Psoas muscle (tissue), 8 donors: ENCODE measurements at places on chromosomes 3 and 15. TPM values are rescaled to one million over a fixed set of nuclear protein-coding genes. Genes with fewer than 3 reads are reported as not detected.

Gene RTP4
- total RNA-seq = 0.23 TPM

Gene GPR149
- not detected for total RNA-seq

Gene TPRG1
- total RNA-seq = 24.5 TPM

Gene ERC2
- not detected for total RNA-seq

- DNase-seq = no peak
Measured at GRCh38 chr3:29764603-29765254, 483.9 kb downstream of the RBMS3 start.

DNA sequence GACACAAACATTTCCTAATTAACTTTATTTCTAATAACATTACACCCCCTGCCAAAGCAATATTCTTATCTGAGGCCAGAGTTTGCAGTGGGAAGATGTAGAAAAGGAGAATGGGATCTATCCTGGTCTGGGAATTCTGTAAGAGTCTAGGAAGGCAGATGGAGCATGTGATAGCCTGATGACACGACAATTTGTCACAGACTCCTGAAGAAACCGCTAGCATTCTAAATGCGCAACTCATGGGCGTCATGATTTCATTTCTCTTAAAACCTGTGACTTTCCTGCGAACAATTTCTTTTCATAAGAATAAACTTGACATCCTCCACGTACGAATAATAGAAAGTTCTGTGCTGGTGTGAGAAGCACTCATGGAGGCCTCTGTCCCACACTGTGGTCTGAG, 72.9 kb upstream of the ATP10A start:
- DNase-seq = no peak

DNA sequence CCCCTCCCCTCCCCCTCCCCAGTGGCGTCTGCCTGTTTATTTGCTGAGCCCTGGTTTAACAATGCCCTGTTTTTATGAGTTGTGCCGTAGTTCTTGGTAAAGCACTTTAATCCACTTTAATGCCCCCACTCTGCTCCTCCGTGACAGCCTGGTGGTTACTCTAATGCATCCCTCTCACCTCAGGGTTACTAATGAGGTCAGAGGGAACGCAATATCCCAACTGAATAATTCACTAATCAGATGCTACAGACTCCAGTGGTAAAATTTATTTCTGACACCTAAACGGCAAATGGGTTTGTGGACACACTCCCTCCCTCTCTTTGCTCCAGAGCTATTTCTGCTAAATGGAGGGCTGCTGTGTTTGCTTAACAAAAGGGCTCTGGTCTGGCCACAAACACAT, 26.1 kb upstream of the NTRK3 start:
- DNase-seq = no peak

DNA sequence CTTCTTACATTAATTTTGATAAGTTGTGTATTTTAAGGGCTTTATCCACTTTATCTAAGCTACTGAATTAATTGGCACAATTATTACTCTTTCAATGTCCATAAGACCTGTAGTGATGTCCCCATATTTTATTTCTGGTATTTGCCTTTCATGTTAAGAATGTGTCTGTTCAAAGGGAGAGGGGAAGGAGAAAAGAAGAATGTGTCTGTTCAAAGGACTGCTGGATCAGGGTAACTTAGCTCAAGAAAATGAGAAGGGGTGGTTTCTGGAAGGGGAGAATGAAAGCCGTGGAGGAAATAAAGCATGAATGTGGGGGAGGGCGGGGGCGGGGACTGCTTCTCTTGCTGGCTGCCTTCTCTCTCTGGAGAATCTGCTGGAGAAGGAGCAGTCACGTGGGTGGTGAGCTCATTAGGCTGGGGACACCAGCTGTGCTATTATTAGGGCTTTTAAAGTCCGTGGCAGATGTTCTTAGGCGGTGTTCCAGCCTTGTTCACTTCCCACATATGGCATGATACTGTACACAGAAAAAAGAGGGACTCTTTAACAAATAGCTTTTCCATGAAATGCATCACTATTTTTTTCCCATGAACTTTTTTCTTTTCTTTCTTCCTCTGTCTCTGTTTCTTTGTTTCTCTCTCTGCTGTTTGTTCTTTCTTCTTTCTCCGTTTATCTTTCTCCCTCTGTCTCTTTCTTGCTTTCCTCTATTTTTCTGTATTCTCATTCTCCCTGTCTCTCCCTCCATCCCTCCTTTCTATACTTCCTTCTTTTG, 63.7 kb upstream of the ULK4 start:
- peak; percentile 91 for DNase-seq

DNA sequence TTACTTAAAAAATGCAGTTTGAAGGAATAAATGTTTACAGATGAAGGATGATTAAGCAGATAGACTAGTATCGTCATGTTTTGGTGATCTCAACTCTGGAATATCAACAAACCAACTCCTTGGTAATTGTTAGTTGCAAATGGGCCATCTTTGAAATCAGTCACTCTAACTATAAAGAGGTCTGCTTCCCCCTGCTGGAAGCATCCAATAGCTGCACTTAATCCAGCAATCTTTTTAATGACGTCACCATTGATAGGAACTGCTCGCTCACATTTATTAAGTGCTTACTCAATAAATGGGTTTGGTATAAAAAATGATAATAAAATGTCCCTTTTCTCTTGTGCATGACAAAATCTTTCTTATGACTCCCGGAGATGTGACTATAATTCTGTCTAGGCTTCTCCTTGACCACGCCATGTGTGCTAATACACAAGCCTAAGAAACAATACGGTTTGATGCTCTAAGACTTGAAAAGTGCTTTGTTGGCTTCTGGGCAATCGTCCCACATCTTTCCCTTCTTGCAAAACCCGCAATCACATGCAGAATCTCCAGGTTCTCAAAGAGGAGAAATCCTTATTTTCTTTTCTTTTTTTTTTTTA, 227.6 kb upstream of the POU1F1 start:
- DNase-seq = no peak

DNA sequence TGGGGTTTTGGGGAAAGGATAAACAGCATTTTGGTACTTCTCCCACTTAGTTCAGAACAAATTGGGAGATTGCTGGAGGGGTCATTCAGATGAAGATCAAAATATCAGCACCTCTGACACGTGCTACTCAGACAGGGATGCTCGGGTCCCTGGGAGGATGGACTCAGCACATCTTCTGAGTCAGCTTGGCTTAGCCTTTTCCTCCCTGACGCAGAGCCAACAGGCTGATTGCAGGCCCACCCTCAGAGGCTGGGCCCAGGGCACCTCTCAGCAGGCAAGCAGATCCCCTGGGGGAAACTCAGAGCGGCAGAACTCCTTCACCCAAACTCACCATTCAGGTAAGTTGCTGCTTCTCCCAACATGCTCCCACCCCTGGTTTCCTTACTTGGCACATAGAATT, 304.9 kb downstream of the TLE3 start:
- DNase-seq = no peak

- no peak for DNase-seq
Measured at GRCh38 chr3:100005665-100006393, 108.5 kb downstream of the FILIP1L start.

GRCh38 chr3:109325657-109326056, 9.3 kb upstream of the DPPA2 start:
- no peak for DNase-seq

DNA sequence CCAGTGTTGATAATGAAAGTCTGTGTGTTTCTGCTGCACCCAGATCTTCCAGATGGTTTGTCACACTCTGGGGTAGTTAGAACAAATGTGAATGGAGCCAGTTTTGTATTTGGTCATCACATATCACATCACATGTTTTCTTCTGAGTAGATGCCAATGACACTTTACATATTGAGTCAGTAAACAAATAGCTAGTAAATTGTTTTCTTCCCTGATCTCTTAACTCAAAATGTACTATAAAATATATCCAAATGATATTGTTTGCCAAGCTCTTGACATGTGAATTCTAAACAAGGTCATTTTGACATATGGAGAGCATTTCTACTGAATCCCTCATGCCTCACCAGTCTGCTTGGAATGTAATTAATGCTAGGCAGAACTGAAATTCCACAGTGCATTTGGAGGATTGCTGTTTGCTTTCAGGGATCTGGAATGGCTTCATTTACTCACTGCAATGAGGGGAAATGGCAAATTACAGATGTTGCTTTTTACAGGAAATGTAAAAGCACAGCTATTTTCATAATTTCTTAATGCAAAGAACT, 45.0 kb downstream of the PDHB start:
- no peak for DNase-seq

- no peak for DNase-seq
Measured at GRCh38 chr3:165522386-165522785, 314.8 kb downstream of the BCHE start.

- DNase-seq = no peak
Measured at GRCh38 chr15:33292717-33293307, 18.0 kb upstream of the RYR3 start.

DNA sequence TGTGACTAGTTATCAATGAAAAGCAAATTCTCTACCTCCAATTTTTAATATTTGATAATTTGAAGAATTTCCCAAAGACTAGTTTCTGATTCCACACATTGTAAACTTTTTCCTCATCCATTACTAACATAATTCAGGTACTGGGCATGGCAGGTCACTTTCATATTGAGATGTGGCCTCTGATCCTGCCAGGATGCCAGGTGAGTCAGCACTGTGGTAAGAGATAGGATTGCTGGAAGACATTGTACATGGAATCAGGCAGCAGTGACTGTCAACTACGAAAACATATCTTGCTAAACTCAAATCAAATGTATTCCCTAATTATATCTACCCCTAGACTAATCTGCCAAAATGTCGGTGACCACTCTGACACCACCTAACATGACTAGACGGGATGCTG, 33.2 kb upstream of the POU1F1 start:
- no peak for DNase-seq

DNA sequence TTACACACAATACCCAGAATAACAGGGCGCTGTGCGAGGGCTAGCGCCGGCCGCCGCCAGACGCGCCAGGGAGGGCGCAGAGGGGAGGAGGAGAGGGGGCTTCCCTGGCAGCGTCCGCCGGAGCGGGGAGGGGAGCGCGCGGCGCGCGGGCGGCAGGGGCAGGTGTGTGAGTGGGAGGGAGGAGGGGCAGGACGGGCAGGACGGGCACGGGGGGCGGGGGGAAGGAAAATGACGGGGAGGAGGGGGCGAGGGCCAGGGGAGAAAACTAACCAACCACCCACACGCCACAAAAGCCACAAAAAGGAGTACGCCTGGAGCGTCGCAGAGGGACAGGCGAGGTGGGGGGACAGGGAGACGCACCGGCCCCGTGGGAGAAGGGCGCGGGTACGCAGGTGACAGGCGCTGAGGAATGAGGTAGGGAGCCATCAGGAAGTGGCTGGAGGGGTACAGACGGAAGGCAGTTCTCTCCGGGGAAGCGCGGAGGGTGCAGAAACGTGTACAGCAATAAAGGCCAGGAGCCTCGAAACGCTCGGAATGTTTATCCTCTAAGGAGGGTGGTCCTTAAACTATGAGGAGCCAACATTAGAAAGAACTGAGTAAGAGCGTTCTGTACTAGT, 610 bp upstream of the SATB1 start:
- peak; percentile 72 for DNase-seq

- DNase-seq = no peak
Measured at GRCh38 chr15:85559530-85559929, 179.1 kb downstream of the AKAP13 start.

DNA sequence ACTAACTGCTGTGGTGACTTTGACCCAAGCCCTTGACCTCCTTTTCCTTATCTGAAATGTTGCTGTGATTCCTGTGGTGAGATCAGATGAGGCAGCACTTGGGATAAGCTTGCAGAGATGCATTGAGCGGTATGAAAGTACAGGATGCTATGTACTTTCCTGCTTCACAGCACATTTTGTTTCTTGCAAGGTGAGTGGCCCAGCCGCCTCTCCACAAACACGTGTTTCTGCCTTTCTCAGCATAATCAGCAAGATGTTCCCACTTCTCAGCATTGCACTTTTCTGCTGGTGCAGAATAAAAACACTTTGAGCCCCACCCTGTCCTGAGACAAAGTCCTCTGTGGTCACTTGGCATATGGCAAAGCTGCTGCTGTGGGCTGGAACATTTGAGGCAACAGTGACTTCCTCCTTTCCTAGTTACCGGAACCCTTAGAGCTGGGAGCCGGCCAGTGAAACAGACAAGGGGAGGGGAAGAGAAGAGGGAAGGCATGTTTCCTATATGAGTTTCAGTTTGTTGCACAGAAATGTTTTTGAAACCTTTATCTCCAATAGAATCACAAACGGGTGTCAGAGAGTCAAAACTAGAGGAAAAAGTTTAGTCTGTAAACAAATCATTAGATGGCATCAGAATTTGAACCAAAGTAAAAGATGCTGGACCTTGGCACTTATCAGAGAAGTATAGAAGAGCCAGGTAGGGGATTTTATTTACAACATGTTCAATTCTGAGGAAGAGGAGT, 5.0 kb downstream of the NUDT16 start:
- DNase-seq = peak; percentile 58

DNA sequence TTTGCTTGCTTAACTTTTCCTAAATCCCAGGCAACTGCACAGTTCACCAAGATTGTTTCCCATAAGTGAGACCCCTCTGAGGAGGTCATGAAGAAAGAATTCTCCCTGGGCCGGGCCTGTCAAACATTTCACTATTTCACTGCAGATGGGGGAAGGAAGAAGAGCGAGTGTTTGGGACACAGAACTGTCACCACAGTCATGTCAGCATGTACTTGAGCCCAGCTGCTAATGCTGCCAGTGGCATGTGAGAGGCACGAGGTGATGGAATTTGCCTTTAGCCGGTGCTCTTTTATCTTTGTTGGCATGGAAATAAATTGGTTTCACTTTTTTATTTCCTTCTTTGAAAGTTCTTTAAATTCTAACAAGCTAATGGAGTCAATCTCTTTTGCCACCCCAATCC, 277.9 kb upstream of the GADL1 start:
- no peak for DNase-seq

DNA sequence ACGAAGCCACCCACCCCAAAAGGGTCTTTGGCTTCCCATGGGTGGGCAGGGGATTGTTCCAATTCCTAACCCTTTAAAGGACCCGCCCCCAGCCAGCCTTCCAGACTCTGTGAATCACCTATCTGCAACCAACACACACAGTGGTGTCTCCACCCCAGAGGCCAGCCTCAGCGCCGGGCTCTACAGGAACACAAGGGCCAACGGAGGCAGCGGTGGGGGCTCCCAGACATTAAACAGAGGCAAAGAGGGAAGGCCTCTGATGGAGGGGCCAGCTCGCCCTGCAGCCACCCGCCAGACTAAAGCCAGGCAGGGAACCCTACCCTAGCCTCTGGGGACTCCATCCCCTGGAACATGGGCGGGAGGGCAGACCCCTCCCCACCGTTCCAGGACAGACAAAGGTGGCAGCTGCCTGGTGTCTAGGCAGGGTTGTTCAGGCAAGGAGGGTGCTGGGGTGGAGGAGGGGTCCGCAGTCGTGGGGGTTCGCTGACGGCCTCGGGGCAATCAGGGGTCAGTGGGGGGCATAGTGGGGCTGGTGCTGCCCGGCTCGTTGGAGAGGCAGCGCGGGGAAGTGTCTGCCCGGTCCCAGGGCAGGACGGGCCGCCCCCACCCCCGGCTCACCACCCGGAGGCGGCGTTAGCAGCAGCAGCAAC, 448 bp downstream of the SHISA5 start:
- peak; percentile 68 for DNase-seq
